Hippocampal formation (tissue), 2 donors: ENCODE measurements at places on chromosomes 3 and 15.
A peak's percentile ranks its signal among the peaks of the same experiment; 100 is the strongest.

- DNase-seq, result no peak
Observed at GRCh38 chr15:83567318-83567717, 86.6 kb upstream of the ADAMTSL3 start.

DNA sequence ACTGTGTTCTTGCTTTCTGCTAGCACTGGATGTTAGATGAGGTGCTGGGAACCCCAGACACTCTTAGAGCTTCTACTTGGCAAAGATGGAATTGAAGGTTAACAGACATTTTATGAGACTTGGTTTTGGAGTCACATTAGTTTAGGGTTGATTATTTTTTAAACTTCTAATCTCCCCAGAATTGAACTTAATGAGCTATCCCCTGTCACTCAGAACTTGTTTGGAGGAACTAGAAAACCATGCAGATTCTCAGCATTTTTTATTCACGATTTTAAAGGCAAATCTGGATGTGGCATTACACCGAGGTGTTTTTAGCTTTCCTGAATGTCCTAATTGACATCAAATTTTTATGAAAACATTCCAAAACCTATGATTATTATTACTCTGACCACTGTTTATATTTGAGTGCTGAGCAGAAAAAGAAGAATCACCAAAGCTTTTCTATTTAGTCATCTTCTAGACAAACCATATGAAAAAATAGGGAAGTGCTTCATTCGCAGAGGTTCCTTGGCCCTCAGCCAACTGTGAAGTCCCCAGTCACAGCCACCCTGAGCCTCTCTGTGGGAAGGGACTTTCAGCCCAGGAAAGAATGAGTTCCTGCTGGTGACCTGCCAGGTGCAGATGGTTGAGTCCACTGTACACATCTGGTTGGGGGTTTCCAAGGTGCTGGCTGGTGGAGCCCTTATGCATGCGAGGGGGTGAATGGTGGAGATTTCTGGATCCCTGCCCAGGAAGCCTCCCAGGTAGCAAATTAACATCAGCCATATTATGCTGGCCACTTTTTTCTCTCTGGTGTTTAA lies 196.0 kb upstream of the TOPAZ1 start:
- no peak for DNase-seq

DNA sequence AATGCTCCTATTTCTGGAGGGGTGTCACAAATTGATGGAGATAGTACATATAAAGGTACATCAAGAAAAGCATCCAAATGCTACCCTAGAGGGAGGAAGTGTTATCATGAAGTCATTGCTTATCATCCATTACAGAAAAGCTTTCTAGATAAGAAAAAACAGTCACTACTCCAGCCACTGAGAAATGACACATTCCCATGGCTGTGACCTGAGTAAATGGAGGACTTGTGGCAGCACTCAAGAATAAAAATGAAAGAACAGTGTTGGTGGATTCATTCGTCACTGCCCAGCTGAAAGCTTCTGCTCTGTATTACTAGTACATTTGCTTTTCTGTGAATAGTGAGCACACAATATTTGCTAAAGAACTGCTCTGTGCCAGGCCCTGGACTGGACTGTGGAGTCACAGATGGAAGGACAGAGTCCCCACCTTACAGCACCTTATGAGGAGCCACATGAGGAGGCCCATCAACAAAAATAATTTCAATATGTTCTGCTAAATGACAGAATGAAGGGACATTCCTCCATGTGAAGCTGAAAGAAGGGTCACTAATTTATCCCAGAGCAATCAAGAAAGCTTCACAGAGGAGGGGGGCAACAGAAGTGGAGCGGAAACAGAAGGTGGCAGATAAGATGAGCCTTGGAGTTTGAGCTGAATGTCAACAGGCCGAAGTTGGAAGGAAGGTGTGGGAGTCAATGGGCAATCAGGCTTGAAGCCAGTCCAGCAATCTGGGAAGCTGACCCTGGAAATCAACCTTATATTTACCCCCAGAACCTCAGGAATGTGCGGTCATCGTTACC lies 343.5 kb upstream of the TRIM42 start:
- no peak for DNase-seq

- no peak for DNase-seq
Observed at GRCh38 chr3:15089201-15089600, 9.7 kb downstream of the RBSN start.

GRCh38 chr15:40968290-40969085 lies 15.2 kb downstream of the CHAC1 start:
- no peak for DNase-seq

DNA sequence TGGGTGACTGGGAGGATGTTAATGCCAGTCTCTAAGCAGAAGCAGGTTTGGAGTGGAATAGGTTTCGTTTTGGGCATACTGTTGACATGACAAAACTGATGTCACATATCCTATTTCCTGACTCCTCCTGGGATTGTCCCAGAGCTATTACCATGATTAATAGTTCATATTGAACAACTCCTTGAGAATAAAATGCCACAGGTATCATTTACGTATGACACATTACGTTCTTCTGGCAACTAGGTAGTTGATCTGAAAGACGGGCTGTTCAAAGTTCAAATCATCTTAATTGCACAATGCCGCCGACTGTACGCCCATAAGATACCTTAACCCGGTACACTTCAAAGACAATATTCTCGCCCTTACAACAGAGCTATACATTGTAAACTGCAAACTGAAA lies 1.4 kb upstream of the RAB5A start:
- no peak for DNase-seq

DNA sequence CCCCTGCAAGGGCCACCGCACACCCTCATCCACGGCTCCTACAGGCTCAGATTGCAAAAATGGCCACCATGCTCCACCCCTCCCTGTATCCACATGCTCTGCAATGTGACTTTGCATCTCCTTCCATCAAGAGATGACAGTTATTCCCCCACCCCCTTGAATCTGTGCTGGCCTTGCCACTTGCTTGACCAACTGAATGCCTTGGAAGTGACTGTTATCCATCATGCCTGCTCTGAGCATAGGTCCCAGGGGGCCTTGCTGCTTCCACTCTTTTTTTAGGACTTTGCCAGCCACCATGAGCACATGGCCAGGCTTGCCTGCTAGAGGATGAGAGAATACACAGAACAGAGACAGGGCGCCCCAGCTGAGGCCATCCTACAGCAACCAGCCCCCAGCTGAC lies 13.6 kb downstream of the HAPLN3 start:
- DNase-seq, result no peak

GRCh38 chr3:170189398-170190256 lies 8.1 kb upstream of the PHC3 start:
- DNase-seq, result no peak

DNA sequence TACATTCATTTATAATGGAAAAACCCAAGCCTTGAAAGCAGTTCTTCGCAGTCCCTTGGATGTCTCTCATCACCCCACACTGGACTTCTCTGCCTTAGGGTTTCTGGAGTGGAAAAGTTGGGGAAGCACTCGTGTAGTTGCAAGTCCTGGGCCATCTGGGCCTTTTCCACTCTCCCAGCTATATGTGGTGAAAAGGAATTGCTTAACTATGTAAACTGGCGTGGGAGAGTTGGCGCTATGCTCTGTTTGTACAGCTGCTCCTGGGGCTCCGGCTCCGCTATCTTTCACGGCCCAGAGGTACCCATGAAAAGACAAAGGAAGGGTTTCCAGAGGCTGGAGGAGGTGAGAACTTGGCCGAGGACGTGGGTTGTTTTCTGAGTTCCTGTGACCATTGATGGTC lies 81.1 kb upstream of the MYZAP start:
- no peak for DNase-seq

DNA sequence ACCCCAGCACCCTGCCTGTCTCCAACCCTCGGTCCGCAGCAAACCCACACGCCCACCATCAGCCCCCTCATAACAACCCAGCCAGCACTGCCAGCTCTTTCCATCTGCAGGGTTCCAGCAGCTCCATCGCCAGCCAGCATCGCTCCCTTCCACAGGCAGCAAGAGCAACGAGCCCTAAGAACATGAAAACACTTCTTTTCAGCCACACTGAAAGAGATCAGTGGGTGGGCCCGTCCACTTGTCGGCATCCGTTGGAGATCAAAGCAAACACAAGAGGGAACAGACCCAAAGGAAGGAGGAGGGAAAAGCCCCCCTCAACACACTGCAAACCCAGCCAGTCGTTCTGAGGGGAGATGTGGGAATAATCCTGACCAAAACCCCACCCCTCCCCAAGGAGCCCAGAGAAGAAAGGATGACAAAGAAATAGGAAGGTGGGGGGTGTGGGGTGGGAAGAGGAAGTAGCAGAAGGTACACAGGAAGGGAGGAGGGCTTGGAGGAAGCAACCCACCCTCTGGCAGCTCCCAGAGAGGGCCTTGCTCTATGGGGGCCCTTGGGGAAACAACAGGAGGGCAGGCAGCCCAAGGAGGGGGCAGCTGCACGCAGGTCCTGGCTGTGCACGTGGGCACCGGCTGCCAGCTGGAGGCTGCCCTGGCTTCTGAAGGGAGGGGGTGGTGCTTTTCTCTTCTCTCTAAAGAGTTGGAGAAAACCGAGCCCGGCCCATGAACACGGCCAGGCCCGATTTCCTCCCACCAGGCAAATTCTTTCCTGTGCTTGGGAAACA lies 473.6 kb upstream of the PROK2 start:
- no peak for DNase-seq

GRCh38 chr3:124467980-124468902 lies 262.0 kb upstream of the UMPS start:
- peak; percentile 22 for DNase-seq

GRCh38 chr3:126061301-126062032 lies 22.5 kb downstream of the SLC41A3 start:
- no peak for DNase-seq

GRCh38 chr15:75775296-75776064 lies 62.8 kb upstream of the CSPG4 start:
- no peak for DNase-seq

- DNase-seq, result no peak
Observed at GRCh38 chr3:27511724-27512422, 27.7 kb upstream of the SLC4A7 start.

GRCh38 chr3:173467501-173467900 lies 70.0 kb downstream of the NLGN1 start:
- DNase-seq, result no peak

- DNase-seq, result no peak
Observed at GRCh38 chr3:145983101-145983500, 177.9 kb downstream of the PLOD2 start.

DNA sequence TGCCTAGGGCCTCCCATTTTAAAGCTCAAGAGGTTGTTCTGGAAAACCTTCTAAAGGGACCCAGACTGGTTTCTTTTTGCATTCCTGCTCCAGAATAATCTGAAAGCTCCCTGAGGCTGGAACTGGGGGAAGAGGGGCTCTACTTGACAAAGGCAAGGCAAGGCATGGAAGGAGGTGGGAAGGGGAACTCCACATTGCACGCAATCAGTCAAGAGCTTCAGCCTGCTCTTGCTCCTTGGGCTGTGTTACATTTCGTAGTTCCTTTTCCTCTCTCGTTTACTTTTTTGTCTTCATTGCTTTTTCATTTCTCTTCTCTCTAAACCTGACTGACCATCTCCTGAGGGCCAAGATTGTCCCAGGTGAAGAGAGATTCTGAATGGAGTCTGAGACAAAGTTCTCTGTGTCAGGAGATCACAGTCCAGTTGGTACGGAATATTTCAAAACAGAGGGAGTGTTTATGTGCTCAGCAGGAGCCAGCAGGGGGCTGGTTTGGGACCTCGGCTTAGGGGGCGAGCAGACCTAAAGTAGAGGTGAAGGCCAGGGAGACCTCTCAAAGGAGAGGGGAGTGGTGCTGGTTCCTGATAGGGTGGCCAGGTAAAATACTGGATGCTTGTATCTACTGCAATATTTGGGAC lies 6.0 kb upstream of the KCTD6 start:
- no peak for DNase-seq

GRCh38 chr3:133853063-133853924 lies 42.4 kb downstream of the RAB6B start:
- no peak for DNase-seq

DNA sequence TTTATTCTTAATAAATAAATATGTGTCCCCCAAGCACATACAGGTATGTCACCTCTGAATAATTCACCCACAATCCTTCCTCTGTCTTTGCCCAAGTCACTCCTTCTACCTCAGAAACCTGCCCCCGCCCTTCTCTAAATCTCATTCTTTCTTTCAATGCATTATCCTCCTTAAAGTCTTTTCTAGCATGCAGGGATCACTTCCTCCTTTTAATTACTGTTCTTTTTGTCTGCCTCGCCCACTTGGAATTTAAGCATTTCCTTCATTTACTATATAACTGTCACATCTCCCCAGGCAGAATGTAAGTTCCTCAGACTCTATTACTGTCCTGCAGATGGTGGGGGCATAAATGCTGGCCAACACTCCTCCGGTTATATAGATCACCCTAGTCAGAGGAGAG lies 7.8 kb downstream of the CCDC80 start:
- no peak for DNase-seq

DNA sequence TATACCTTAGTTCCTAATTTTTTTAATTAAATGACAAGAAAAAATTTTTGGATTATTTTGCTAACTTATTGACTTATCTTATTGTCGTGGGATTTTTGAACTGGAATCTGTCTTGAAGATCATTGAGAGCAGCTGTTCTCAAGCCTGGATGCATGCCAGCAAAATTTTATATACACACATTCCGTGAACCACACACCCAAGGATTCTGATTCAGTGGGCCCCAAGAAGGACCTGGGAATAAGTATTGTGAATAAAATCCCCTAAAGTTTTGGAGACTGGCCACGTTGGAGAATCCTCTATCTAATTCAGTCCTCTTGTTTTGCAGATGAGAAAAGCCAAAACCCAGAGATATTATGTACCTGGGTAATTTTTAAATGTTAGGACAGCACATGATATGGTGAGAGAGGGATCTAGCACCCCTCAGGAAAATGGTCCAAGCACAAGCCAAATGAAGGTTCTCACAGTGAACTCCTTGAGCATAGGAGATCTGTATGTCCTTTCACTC lies 55.2 kb downstream of the UNC13C start:
- DNase-seq, result no peak

DNA sequence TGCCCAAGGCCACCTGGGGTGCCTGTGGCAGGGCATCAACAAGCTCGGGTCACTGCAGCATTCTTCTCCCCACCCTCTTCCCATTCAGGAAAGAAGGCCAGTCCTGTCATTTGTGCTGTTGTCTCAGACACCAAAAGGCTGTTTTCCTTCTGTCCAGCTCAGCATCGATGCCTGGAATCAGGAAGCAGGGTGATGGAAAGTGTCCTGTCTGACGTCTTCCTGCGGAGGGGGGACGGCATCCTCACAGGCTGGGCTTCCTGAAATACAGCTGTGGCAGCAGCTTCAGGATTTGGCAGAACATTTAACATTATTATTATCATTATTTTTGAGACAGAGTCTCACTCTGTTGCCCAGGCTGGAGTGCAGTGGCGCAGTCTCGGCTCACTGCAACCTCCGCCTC lies 33.0 kb upstream of the ANKDD1A start:
- DNase-seq, result no peak
